Hematopoietic multipotent progenitor cell treated with erythropoietin and hydrocortisone succinate and interleukin-3 and kit ligand, for 15 days (in vitro differentiated cells): ENCODE measurements at places on chromosomes 3 and 15.

DNA sequence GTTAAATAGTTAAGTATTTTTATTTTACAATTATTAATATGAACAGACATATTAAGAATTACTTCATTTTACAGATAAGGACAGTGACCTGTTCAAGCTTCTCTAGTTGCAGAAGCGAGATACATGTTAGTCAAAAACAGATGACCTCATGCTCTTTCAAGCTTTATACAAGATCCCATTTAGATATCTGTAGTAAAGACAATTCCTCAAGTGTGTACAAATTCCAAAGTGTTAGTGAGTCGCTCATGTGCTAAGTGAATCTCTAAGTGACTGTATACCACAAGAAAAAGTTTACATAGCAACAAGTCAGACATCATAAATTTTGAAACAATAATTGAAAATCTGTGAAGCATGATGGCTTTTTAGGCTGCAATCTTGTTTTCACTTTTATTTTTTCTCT, 293.8 kb downstream of the ROBO1 start:
- DNase-seq, result no peak

DNA sequence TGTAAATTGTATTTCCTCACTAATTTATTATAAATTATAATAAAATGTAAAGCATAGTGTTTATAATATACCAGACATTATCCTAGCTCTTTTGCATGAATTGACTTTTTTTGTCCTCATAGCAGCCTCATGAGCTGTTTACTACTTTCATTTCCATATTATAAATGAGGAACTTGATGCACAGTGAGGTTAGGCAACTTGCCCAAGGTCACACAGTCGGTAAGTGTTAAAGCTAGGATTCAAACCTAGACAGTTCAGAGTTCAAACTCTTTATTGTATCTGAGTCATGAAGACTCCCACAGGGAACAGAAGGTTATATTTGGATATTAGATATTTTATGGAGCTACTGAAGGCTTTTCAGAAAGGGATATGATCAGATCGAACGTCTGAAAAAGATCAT, 322.2 kb upstream of the SATB1 start:
- no peak for DNase-seq

DNA sequence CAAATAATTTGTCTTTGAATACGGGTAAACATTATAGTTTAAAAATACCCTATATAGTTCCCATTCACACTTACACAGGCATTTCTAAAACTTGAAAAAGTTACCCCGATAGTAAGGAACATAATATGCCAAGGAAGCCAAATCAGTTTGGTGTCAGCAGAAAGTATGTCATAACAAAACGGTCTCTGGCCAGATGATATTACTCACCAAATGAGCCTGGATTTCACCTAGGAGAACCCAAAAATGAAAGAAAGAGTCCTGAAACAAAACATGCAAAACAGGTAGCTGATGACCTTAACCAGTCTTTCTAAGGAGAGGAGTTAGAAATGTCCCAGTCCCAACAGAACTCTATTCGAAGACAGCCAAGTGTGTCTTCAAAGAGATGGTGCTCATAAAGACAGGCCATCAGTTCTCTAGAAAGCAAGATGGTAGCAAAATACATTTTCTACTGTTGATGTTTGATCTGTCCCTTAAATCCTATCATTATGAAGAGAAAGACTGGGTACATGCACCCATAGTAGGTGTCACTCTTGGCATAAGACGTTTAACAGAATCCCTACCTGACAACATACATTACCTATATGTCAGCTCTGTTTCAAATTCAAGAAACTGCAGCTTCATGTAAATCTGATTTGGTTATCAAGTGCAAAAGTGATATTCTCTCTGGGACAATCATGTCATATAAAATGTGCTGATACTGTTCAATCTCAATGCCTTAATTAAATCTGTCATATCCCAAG, 942.5 kb downstream of the ROBO1 start:
- no peak for DNase-seq

GRCh38 chr15:67784856-67785430, 40.4 kb upstream of the SKOR1 start:
- DNase-seq, result no peak

GRCh38 chr15:80559320-80559693, 135.8 kb upstream of the ABHD17C start:
- DNase-seq, result no peak

- DNase-seq, result no peak
Observed at GRCh38 chr15:80202641-80203360, 49.2 kb downstream of the CTXND1 start.

DNA sequence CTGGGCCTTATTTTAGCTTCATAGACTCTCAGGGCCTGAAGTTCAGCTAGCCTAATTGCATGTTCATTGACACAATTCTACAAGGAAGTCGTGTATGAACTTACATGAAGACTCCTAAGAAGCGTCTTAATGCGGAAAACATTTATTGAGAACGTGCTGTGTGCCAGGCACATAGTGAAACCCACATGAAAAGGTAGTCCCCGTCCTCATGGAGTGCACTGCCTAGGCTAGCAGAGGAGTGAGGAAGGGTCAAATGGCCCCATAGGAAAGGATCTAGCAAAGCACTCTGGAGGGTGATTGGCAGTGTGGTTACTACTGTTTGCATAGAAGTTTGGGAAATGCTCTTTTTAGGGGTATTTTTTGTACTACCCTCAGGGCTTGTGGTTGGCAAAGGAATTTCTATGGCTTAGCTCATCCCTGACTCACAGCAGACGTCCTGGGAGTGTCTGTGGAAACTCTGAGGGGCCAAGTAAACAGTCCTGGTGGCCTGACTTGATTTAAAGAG, 854 bp upstream of the NPTN start:
- DNase-seq, result no peak

DNA sequence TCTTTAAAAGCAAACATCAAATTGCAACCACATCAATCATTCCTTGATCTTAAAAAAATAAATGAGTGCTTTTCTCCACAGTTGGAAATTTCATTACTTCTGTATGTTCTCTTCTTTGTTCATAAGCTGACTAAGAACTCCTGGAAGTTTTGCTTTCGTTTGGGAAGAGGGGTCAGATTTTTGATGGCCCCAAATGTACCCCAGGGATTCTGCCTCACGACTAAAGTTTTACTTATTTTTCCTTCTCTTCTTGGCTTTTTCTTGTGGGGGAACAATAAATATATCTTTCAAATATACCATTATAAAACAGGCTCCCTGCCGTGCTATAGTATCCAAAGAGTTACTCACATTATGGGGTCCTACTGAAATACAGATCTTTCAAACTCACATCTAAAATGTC, 215.0 kb upstream of the CDIN1 start:
- DNase-seq, result no peak

DNA sequence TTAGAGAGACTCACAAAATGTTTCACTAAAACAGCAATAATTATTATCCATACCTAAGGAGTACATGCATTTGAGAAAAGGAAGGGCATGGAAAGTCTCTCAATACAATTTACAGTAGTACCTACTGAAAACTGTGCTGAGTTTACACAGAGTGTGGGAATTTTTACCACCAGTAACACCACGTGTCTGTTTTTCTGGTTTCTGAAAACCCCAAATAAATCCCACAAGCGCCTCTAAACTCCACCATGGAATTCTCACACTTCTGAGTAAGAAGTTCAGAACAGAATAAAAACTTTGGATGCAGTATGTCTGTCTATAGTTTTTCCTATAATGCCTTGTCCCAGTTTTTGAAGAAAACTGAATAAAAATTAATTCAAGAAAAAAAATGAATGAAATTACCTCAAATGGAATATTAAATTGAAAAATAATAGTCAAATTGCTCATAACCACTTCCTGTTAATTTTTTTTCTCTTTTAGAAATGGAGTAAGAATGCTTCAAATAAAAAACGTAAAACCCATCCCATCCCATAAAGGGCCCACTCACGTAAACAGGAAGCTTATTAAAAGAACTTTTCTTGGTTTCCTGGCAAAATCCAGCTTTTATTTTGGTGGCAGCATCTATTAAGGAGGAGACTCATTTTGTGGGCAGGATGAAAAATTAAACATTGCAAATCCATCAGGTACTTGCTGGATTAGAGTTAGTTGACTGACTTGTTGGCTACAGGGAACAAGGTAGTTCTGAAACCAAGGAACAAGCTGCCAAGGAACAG, 378.1 kb downstream of the TIGIT start:
- no peak for DNase-seq

- DNase-seq, result no peak
Observed at GRCh38 chr15:52340093-52340492, 44.5 kb upstream of the MYO5C start.

- no peak for DNase-seq
Observed at GRCh38 chr3:195802795-195803194, 8.9 kb downstream of the MUC4 start.

- DNase-seq, result no peak
Observed at GRCh38 chr3:59820352-59820934, 770.6 kb upstream of the CFAP20DC start.

GRCh38 chr3:182959474-182960350, 20.6 kb downstream of the DCUN1D1 start:
- DNase-seq, result no peak

GRCh38 chr3:62833538-62833937, 41.7 kb downstream of the CADPS start:
- no peak for DNase-seq

GRCh38 chr15:89167267-89168176, 53.9 kb downstream of the RLBP1 start:
- no peak for DNase-seq

GRCh38 chr3:44529927-44530326, 25.1 kb upstream of the ZKSCAN7 start:
- DNase-seq, result no peak
